Pons (tissue), 1 donor: ENCODE measurements at places on chromosomes 11 and 22.

DNA sequence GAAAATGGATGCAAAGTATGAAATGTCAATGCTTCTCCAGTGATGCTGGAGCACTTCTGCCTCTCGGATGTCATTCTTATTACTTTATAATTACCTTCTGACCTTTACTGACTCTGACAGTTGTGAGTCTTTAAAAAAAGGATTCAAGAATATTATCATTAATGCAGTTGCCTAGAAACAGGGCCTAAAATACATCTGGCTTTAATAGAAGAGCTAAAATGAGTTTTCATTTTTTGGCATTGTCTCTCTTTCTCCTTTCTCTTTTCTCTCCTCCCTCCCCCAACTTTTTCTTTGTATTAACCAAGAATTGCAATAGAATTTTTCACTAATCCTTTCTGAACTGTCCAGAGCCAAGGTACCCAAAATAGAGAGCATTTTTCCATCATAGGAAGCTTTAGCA, 45.9 kb downstream of the FDX1 start:
- no peak for DNase-seq

DNA sequence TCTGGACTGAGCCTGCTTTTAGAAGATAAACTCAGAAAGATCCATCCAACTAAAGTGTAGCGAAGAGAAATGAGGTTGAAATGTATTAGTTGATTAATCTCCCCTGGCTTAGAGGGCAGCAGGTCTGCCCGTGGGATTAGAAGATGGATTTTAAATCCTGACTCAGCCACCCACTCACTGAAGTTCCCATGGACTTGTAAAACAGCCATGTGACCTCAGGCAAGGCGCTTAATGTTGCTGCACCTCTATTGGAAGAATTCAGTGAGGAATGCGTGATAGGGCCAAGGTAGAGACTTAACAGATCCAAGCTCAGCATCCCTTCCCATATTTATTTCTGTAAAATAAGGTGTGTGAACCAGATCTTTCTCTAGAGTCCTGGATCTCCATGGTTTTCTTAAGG, 45.1 kb upstream of the ELF5 start:
- no peak for DNase-seq

- DNase-seq: no peak
Measured at GRCh38 chr22:47597041-47597440, 834.6 kb downstream of the TBC1D22A start.

DNA sequence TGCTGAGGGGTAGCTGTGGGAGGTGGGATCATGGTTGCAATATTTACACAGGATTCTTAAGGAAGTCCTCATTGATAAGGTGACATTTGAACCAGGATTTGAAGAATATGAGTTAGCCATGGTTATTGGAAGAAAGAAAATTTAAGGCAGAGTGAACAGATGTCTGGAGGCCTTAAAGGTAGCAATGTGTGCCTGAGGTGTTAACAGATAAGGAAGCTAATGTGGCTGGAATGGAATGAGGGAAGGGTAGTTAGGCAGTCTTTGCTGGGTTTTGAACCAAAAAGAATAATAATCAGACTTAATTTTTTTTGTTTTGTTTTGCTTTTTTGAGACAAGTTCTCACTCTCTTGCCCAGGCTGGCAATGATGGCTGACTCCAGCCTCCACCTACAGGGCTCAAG, 9.7 kb upstream of the DEPDC7 start:
- DNase-seq: no peak

DNA sequence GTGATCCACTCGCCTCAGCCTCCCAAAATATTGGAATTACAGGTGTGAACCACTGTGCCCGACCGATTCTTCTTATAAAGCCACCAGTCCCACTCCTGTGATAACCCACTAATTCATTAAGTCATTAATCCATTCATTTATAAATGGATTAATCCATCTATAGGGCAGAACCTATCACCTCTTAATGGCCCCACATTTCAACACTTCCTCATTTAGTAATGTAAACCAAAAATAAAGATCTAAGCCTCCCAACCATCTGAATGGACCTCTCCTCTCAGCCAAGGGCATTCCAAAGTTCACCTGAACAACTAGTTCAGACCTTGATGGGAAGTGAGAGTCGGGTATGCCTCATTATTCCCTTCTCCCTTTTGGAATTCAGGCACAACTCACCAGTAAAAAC, 9.9 kb upstream of the MRPL11 start:
- DNase-seq: no peak

DNA sequence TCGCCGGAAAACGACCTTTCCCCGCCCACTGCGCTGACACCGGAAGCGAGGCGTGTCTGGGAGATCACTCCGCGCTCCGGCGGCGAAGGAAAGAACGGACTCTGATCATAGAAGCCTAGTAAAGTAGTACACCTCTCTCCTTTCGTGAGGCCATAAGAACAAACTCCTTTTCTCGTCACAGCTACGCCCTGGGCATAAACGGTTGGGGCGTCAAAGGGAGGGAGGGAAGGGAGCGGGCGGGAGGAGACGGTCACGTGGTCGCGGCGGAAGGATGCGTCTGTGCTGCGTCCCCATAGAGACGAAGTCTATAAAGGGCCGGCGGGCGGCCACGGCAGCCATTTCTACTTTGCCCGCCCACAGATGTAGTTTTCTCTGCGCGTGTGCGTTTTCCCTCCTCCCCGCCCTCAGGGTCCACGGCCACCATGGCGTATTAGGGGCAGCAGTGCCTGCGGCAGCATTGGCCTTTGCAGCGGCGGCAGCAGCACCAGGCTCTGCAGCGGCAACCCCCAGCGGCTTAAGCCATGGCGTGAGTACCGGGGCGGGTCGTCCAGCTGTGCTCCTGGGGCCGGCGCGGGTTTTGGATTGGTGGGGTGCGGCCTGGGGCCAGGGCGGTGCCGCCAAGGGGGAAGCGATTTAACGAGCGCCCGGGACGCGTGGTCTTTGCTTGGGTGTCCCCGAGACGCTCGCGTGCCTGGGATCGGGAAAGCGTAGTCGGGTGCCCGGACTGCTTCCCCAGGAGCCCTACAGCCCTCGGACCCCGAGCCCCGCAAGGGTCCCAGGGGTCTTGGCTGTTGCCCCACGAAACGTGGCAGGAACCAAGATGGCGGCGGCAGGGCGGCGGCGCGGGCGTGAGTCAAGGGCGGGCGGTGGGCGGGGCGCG, at the start of gene ATF4:
Gene ATF4 (plus strand): TSS at position 337 of the 880 bp plus-strand sequence. CDS start 884 bp downstream, outside the sequence.
- DNase-seq: peak; percentile 92

DNA sequence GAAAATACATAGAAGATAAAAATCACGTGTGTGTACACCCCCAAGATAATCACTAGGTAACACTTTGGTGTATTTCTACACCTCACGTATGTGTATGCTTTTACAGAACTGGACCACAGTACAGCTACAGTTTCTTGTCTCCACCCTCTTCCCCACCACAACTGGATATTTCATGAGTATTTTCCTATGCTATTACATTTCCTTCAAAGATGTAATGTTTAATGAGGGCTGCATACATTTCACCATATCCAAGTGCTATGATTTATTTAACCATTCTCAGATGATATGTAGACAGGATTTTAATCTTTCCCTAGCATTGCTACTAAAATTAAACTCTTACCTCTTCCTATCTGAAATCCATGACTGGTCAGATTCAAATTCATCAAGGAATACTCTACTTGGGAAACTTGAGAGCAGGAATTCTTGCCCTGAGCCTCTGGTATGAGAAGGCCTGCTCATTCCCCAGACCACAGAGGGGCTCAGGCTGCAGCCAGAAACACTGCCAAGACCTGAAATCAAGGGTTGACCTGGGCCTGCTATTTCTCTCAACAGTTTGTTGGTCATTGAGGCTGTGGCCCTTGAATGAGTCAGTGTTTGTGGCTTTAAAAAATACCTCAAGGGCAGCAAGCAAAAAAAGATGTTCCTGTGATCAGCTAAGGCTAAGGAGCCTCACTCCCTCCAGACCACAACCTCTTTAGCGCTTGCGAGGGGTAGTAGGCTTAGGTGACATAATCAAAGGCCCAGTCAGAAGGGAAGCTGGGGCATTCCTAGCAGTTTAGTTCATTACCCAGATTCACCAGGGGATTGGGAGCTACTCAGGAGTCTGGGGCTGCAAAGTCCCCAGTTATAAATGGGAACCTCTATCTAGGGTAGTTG, 55.5 kb downstream of the ABTB2 start:
- DNase-seq: no peak

DNA sequence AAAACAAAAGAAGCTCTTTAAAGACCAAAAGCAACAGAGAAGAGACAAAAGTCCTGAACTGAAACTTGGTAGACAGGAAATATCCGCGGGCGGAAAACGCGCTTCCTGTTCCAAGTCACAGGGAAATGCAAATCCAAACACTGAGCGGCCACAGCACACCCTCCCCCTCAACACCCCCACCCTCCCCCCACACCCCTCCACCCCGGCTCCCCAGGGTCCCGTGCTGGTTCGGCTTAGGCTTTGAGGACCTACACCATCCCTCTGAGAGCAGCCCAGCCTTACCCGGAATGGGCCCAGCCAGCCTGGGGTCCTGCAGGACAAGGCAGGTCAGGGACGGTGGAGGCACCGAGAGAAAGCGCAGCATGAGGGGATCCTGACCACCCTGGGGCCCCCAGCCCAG, 160.4 kb downstream of the BRD1 start:
- DNase-seq: no peak

DNA sequence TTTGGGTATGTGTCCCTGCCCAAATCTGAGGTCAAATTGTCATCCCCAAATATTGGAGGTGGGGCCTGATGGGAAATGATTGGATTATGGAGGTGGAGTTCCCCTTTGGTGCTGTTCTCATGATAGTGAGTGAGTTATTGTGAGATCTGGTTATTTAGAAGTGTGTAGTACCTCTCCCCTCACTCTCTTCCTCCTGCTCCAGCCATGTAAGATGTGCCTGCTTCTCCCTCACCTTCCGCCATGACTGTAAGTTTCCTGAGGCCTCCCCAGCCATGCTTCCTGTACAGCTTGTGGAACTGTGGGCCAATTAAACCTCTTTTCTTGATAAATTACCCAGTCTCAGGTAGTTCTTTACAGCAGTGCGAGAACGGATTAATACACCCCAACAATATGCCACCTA, 9.0 kb downstream of the GAB2 start:
- no peak for DNase-seq

- DNase-seq: no peak
Measured at GRCh38 chr11:88300888-88301487, 36.5 kb downstream of the CTSC start.

GRCh38 chr11:86956905-86957195, 1.7 kb upstream of the FZD4 start:
- no peak for DNase-seq

GRCh38 chr22:19723983-19724827, 866 bp downstream of the GP1BB start:
- DNase-seq: no peak

GRCh38 chr11:70299636-70300035, 29.1 kb downstream of the PPFIA1 start:
- no peak for DNase-seq

GRCh38 chr22:47606426-47606825, 844.0 kb downstream of the TBC1D22A start:
- DNase-seq: no peak
